ENCODE measurements at places on chromosomes 13 and 19.

DNA sequence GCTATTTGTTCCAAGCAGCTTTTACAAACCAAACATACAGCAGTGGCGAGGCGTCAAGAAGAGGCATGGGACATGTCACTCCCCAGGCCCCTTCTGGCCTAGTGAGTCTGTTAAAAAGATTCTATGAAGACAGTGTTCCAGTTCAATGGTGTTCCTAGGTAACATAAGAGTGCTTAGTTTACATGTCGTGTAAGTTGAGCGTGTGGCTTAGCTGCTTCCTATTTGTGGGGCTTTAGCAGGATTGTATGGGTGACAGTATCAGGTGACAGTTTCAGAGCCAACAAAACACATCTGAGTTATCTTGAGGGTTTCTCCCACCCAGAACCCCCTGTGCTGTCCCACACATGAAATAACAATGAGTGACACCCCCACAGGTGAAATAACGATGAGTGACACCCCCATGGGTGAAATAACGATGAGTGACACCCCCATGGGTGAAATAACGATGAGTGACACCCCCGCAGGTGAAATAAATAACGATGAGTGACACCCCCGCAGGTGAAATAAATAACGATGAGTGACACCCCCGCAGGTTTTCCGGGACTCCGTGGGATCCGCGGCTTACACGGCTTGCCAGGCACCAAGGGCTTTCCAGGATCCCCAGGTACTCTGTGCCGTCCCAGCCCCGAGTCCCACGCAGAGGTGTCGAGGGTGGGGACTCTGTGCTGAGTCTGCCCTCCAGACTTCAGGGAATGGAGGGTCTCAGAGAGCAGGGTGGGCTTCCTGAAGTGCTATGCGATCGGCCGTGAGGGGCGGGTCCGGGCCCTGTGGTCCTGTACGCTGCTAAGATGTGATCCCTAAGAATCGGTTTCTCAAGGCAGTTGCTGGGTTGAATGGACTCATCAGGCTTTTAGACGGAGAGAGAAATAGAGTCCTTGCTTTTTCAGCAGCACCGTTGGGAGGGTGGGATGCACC lies 68.6 kb downstream of the RAB20 start:
- no peak for DNase-seq

- no peak for DNase-seq
Measured at GRCh38 chr13:33285420-33286124, at the start of gene STARD13. TSS of gene STARD13 (minus strand) at chr13:33285755. CDS start at chr13:33285638, 117 bp downstream.

DNA sequence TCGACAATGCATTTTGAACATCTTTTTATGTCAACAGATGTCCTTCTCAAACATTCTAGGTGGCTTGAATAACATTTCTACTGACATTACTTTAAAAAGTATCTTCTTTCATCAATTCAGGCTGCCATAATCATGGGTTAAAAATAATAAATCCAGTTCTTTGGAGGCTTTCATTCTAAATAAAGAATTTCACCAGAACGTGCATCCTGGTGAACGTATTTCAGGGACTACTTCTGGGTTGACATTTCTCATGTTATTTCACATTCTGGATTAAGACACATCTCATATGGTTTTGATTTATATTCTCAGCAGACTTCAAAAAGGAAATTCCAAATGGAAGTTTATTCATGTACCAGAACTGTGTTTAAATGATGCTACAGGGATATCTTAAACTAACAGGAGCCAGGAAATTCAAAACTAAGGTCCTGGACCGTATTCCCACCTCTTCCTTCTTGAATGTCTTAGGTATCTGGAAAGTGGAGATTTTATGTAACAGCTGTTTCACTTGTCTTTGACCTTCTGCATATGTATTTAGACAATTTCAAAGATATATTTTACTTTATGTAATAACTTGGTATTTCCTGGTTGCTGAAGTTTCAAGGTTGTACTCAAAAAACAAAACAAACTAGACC lies 107.2 kb downstream of the STARD13 start:
- no peak for DNase-seq

- no peak for DNase-seq
Measured at GRCh38 chr13:45594764-45595163, 20.8 kb downstream of the ERICH6B start.

- no peak for DNase-seq
Measured at GRCh38 chr13:101209206-101209893, 207.0 kb downstream of the NALCN start.

DNA sequence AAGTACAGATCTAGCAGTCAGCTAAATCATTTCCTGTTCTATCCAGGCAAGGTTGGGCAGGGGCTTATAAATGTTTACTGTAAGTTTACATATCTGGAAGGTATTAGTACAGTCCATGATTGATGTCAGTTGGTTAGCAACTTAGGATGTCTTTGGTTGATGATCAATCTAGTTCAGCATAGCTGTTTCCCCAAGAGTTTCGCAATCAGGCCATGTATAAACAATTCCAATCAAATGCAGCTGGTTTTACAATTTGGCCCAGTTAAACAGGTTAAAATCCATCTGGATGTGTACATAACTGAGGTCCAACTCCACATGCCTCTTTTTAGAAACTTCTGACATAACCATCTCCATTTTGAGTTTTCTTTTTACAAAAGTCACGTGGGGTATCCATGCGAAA lies 6.9 kb downstream of the ZNF221 start:
- DNase-seq = no peak

DNA sequence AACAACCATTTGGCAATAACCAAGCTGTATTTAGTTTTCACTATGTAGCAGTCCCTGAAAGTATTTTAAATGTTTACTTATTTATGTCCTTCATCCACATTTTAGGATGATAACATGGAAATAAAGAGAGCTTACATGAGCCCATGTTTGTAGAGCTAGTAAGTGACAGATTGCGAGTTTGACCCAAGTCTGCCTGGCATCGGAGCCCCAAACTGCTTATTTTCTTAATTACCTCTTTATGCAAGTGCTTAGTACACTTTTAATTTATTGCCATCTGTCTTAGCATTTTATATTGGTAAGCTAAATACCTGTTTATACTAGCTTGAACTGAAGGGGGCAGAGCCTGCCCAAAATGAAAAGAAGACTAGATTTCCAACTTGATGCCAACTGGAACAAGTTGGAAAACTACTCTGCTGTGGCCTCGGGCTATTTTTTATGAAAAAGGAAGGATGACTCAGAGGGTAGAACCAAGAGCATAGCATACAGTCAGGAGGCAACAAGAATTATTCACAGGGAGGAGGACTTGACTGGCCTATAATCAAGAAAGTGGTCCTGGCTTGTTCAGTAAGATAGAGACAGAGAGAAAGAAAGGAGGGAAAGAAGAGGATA lies 150.2 kb downstream of the NDFIP2 start:
- DNase-seq = no peak

GRCh38 chr13:107217251-107217650 lies 649.3 kb upstream of the ARGLU1 start:
- DNase-seq = no peak

DNA sequence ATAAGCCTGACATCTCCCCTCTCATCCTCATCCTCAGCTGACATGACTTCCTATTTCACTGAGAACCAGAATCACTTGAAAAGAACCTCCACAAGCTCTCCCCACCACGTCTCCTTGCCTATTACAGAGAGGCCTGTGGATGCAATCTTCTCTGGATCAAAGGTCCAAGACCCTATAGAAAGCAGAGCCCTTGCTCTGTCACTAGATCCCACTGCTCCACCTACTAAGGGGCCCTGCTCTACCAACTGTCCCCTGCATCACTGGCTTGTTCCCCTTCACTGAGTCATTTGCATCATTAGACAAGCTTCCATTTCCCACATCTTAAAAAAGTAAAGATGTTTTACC lies 40.8 kb downstream of the RCBTB2 start:
- no peak for DNase-seq

- no peak for DNase-seq
Measured at GRCh38 chr13:110387451-110388107, 80.5 kb downstream of the COL4A2 start.

- DNase-seq = no peak
Measured at GRCh38 chr19:39825093-39825463, 8.9 kb downstream of the DYRK1B start.

GRCh38 chr19:6826281-6826920 lies 53.9 kb downstream of the VAV1 start:
- no peak for DNase-seq

- no peak for DNase-seq
Measured at GRCh38 chr13:72386138-72386684, 341.2 kb downstream of the MZT1 start.

DNA sequence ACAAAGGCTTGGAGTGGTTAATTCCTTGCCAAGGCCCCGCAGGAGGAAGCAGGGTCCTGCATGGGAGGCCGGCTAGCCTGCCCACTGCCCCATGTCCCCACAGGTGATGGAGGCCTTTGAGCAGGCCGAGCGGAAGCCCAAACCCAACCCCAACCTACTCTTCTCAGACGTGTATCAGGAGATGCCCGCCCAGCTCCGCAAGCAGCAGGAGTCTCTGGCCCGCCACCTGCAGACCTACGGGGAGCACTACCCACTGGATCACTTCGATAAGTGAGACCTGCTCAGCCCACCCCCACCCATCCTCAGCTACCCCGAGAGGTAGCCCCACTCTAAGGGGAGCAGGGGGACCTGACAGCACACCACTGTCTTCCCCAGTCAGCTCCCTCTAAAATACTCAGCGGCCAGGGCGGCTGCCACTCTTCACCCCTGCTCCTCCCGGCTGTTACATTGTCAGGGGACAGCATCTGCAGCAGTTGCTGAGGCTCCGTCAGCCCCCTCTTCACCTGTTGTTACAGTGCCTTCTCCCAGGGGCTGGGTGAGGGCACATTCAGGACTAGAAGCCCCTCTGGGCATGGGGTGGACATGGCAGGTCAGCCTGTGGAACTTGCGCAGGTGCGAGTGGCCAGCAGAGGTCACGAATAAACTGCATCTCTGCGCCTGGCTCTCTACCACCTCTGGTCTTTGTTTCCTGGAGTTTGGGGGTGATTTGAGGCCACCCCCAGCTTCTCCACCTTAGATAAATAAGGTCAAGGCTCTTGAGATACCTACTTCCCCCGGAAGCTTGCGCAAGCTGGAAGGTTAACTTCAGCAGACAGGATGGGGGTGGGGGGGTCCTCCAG lies 2.6 kb downstream of the B3GNT8 start:
- no peak for DNase-seq

DNA sequence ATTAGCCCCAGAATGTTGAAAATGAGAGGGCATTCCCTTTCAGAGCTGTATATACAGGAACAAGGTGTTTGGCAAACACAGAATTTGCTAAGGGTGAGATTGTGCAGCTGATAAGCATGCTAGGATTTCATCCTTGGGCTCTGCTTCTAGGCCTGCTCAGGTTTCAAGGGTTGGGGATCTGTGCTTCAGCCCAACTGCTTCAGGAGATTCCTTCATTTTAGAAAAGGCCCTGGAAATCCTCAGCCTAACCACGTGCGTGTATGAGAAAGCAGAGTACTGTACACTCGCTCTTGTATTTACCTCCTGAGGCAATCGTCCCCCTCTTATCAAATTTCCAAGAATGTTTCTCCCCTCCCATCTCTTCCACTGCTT lies 291.6 kb upstream of the ARGLU1 start:
- no peak for DNase-seq

DNA sequence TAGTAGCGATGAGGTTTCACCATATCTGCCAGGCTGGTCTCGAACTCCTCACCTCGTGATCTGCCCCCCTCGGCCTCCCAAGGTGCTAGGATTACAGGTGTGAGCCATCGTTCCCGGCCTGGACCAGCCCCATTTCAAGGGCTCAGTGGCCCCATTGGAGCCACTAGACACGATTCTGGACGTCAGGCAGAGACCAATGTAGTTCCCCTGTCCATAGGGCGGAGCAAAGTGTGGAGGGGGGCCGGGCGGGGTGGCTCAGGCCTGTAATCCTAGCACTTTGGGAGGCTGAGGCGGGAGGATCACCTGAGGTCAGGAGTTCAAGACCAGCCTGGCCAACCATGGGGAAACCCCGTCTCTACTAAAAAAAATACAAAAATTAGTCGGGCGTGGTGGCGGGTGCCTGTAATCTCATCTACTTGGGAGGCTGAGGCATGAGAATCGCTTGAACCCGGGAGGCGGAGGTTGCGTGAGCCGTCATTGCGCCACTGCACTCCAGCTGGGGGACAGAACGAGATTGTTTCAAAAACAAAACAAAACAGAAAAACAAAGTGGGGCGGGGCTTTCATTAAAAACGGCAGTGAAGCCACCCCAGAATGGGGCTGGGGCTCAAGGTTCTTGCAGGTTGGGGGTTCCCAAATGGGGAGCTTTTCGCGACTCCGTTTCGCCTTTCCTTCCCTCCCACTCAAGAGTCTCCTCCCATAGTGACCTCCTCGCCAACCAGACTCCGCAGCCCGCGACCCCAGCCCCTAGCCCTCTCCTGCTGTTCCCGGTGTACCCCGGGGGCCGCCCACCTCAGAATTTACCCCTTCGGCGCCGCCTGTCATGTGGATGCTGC lies 758 bp upstream of the TECR start:
- DNase-seq = no peak

DNA sequence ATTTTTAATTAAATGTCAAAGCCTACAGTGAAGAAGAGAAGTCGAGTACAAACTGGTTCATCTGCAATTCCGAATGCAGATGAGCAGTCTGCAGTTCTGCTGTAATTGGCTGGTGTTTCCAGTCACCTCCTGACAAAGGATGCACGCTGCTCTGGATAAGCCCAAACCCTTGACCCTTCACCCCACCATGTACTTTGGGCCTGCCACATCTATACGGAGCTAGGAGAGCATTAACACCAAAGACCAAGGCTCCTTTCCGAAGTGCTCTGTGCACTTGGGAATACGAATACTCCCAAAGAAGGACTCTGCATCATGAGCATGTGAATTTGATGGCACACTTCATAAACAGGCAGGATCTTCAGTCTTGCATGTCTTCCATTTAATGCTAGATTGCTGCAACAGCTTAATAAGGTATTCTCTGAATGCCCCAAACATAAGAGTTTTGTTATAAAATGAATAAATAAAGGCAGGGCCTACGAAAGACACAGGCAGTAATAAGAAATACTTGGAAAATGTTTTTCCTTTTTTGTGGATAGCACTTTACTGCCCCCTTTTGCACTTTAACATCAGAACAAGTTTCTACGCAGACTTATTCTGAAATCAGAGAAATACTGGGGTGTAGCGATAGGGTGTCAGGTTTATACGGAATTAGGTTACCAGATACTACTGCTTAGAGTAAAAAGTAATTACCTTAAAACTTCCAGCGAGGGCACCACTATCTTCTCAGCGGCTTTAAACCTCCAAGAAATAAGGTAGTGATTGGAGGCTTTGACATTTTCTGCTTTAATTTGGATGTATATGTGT lies 15.0 kb downstream of the EFNB2 start:
- DNase-seq = no peak

GRCh38 chr13:66358564-66358963 lies 871.6 kb downstream of the PCDH9 start:
- DNase-seq = no peak

GRCh38 chr13:43698009-43698408 lies 88.8 kb downstream of the ENOX1 start:
- no peak for DNase-seq
